SK-N-SH (cell line): ENCODE measurements at places on chromosomes 12 and 14. TPM values are rescaled to one million over a fixed set of nuclear protein-coding genes. Genes with fewer than 3 reads are reported as not detected.
A peak's percentile ranks its signal among the peaks of the same experiment; 100 is the strongest.

The SLC22A17 gene
- 20.6 and 27.2 TPM in 2 replicates for polyA plus RNA-seq

The SLC41A2 gene
- polyA plus RNA-seq = 1.7 and 3.1 TPM in 2 replicates

- no peaks in the 10 kb centered on the region for H3K27me3 ChIP-seq
- no peak for DNase-seq
- H3K4me3 ChIP-seq = no peak overlapping the region
- no peaks in the 10 kb centered on the region for H3K4me1 ChIP-seq
- H3K36me3 ChIP-seq = no peaks in the 10 kb centered on the region
- H3K27ac ChIP-seq = no peak overlapping the region
Observed at GRCh38 chr12:72748971-72749370, 476.8 kb downstream of the TRHDE start.

- no peaks in the 10 kb centered on the region; the same call in 1 of the 2 replicates for H3K4me1 ChIP-seq
- H3K36me3 ChIP-seq = no peaks in the 10 kb centered on the region
- H3K27ac ChIP-seq = peak overlapping the region; percentile 33; the same call in 1 of the 2 replicates
- H3K4me3 ChIP-seq = no peak overlapping the region
- no peak for DNase-seq
Observed at GRCh38 chr12:14931359-14931758, 7.0 kb downstream of the ERP27 start.

GRCh38 chr14:99192028-99192621 is 79.9 kb downstream of the BCL11B start:
- no peaks in the 10 kb centered on the region for H3K4me1 ChIP-seq
- no peak overlapping the region for H3K4me3 ChIP-seq
- H3K27ac ChIP-seq = no peak overlapping the region
- H3K36me3 ChIP-seq = no peaks in the 10 kb centered on the region

The GDF3 gene
- polyA plus RNA-seq = not detected in 2 replicates

The GLRX5 gene
- polyA plus RNA-seq = 29.1 and 31.4 TPM in 2 replicates

The DIO3 gene
- 0.03 TPM in 1 of 2 replicates, not detected in the other for polyA plus RNA-seq

DNA sequence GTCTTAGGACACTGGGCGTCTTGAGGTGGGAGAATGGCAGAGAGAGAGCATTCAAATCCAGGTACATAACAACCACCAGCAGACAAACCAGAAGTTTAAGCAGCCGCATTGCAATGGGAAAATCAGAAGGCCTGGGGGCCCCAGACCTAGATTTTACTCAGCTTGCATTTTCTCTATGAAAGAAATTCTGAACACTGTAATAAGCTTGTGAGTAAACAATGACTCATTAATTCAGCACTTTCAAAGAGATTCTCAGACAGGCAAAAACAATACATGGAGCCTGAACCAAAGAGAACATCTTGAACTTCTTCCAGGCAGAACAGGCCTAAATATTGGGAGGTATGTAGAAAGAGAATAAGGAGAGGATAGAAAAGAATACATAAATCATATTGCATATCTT is 69.8 kb upstream of the IFNG-AS1 start:
- H3K27ac ChIP-seq = no peak overlapping the region
- H3K4me3 ChIP-seq = no peak overlapping the region
- H3K4me1 ChIP-seq = no peaks in the 10 kb centered on the region
- no peak for DNase-seq
- no peaks in the 10 kb centered on the region for H3K36me3 ChIP-seq
- H3K27me3 ChIP-seq = no peaks in the 10 kb centered on the region

DNA sequence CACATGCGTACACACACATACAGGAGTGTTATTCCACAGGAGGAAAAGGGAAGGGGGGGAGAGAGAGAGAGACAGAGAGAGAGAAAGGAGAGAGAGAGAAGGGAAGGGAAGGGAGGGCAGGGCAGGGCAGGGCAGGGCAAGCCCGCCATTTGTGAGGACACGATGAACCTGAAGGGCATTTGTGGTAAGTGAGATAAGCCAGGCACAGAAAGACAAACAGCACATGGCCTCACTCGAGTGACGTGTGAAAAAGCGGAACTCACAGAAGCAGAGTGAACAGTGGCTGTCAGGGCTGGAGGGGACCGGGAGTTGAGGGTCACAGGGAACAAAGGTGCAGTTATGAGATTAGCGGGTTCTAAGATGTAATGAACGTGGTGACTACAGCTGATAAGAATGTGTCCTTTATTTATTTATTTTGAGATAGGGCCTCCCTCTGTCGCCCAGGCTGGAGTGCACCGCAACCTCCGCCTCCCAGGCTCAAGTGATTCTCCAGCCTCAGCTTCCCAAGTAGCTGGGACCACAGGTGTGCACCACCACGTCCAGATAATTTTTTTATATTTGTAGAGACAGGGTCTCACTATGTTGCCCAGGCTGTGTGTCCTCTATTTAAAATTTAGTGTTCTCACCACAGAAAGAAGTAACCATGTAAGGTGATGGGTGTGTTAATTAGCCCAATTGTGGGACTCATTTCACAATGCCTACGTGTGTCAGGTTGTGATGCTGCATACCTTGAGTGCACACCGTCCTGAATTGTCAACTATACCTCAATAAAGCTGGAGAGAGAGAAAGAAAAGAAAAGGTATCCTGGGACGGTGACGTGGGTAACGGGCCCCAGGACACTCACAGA is 18.7 kb upstream of the FBRSL1 start:
- H3K4me1 ChIP-seq = peaks cover 7% of the 10 kb centered on the region; the same call in 1 of the 2 replicates
- no peaks in the 10 kb centered on the region for H3K27me3 ChIP-seq
- no peak overlapping the region for H3K4me3 ChIP-seq
- no peak overlapping the region for H3K27ac ChIP-seq
- no peaks in the 10 kb centered on the region for H3K36me3 ChIP-seq

The AKAP5 gene
- 0.28 and 0.36 TPM in 2 replicates for polyA plus RNA-seq

DNA sequence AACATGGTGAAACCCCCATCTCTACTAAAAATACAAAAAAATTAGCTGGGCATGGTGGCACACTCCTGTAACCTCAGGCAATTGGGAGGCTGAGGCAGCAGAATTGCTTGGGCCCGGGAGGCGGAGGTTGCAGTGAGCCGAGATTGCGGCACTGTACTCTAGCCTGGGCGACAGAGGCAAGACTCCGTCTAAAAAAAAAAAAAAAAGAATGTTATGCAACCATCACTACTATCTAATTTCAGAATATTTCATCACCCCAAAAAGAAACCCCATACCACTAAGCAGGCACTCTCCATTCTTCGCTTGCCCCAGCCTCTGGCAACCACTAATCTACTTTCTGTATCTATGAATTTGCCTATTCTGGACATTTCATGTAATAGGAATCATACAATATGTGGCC is 68.8 kb upstream of the AMN start:
- DNase-seq = no peak
- peaks cover 8% of the 10 kb centered on the region for H3K36me3 ChIP-seq
- no peaks in the 10 kb centered on the region for H3K27me3 ChIP-seq
- no peak overlapping the region for H3K27ac ChIP-seq
- no peak overlapping the region for H3K4me3 ChIP-seq
- peaks cover 6% of the 10 kb centered on the region; the same call in 1 of the 2 replicates for H3K4me1 ChIP-seq

The GPN3 gene
- 21.6 and 22.5 TPM in 2 replicates for polyA plus RNA-seq

DNA sequence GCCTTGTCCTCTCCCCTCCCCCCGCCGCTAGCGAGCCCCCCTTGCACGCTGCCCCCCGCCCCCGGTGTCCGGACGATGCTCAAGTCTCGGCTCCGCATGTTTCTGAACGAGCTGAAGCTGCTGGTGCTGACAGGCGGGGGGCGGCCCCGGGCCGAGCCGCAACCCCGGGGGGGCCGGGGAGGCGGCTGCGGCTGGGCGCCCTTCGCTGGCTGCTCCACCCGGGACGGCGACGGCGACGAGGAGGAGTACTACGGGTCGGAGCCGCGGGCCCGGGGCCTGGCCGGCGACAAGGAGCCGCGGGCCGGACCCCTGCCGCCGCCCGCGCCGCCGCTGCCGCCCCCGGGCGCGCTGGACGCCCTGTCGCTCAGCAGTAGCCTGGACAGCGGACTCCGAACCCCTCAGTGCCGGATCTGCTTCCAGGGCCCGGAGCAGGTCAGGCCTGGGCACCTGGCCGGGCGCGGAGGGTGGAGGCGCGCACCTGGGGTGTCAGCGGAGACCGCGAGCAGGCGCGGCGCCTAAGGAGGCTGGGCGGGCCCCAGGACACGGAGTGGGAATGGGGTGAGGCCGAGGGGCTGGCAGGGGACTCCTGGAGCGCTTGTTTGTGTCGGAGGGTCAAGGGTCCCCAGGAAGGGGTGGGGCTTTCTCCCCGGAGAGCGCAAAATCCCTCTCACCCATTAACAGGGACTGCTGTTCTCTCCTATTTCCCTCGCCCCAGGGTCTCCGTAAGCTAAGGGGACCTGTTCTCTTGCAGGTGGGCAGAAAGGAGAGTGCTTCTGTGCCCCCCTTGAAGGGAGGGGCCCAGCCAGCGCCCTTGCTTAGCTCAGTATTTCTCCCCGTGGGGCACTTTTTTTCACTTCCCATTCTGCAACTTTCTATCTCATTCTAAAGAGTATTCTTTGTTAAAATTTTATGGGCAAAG is 810 bp downstream of the MARCHF9 start:
- peak overlapping the region; percentile 50; the same call in 1 of the 2 replicates for H3K27ac ChIP-seq
- peaks cover 21% of the 10 kb centered on the region; the same call in 1 of the 2 replicates for H3K36me3 ChIP-seq
- DNase-seq = peak; percentile 68
- H3K27me3 ChIP-seq = no peaks in the 10 kb centered on the region
- peaks cover 8% of the 10 kb centered on the region for H3K4me1 ChIP-seq
- peak overlapping the region; percentile 79 for H3K4me3 ChIP-seq

GRCh38 chr12:30104971-30105370 is 321.2 kb upstream of the TMTC1 start:
- no peaks in the 10 kb centered on the region for H3K27me3 ChIP-seq
- no peak overlapping the region for H3K27ac ChIP-seq
- no peak for DNase-seq
- no peaks in the 10 kb centered on the region for H3K36me3 ChIP-seq

The SLC38A4 gene
- 66.7 and 89.3 TPM in 2 replicates for polyA plus RNA-seq

- no peaks in the 10 kb centered on the region for H3K27me3 ChIP-seq
- H3K4me3 ChIP-seq = no peak overlapping the region
- DNase-seq = no peak
- H3K27ac ChIP-seq = peak overlapping the region; percentile 59
Observed at GRCh38 chr12:15769586-15769985, 19.6 kb downstream of the EPS8 start.

GRCh38 chr12:89476232-89476631 is 48.4 kb downstream of the GALNT4 start:
- no peak overlapping the region for H3K27ac ChIP-seq
- no peaks in the 10 kb centered on the region for H3K4me1 ChIP-seq
- no peaks in the 10 kb centered on the region for H3K27me3 ChIP-seq
- no peak overlapping the region for H3K4me3 ChIP-seq

DNA sequence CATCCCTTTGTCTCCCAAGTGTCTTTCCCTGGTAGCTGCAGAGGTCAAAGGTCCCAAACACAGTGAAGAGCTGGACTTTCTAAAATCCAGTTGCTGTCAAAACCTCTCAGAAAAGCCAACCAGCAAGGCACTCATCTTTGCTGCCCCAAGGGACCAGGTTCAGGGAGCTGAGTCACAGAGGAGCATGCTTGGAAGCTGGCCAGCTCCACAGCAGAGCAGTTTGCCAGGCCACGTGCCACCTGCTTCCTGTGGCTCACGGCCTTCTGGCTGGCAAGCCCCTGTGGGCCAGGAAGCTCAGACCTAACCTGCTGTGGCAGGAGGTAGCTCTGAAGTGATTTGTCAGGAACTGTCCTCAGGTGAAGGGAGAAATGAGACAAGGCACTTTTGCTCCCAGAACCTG is 3.6 kb downstream of the ISCU start:
- DNase-seq = peak; percentile 63
- no peak overlapping the region for H3K4me3 ChIP-seq
- no peaks in the 10 kb centered on the region for H3K27me3 ChIP-seq
- peak overlapping the region; percentile 46; the same call in 1 of the 2 replicates for H3K27ac ChIP-seq
- peaks cover 49% of the 10 kb centered on the region for H3K36me3 ChIP-seq
- H3K4me1 ChIP-seq = peaks cover 31% of the 10 kb centered on the region

DNA sequence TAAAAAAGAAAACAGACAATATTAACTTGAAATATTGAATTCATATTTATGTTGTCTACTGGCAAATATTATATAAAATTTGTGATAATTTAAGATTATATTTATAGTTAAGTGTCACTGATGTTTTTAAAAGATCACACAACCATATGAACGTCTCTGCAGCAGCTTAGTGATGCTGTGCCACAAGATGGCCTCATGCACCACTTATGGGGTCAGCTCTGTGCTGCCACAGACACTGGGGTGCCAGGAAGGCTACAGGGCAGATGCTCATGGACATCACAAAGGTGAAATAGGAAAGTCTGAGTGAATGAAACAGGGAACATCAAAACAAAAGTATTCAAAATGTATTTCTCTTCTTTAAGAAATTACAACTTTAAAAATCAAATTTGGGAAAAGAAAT is 13.1 kb downstream of the ATXN3 start:
- H3K27me3 ChIP-seq = no peaks in the 10 kb centered on the region
- H3K36me3 ChIP-seq = peaks cover 11% of the 10 kb centered on the region
- DNase-seq = peak; percentile 36
- no peak overlapping the region for H3K27ac ChIP-seq
- H3K4me3 ChIP-seq = no peak overlapping the region

DNA sequence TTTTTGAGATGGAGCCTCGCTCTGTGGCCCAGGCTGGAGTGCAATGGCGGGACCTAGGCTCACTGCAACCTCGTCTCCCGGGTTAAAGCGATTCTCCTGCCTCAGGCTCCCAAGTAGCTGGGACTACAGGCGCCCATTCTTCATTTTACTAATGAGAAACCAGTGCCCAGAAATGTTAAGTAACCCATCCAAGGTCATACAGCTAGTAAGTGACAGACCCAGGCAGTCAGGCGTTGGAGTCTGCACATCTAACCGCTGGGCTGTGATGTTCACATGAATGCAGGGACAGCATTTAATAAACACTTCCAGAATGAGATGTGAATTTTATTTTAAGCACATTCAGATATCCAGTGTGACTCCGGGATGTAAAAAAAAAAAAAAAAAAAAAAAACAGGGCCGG is 1.3 kb upstream of the TRIP11 start:
- no peak for DNase-seq
- peaks cover 5% of the 10 kb centered on the region for H3K36me3 ChIP-seq
- H3K27ac ChIP-seq = peak overlapping the region; percentile 96
- H3K4me1 ChIP-seq = peaks cover 7% of the 10 kb centered on the region; the same call in 1 of the 2 replicates
- peak overlapping the region; percentile 83 for H3K4me3 ChIP-seq
- no peaks in the 10 kb centered on the region for H3K27me3 ChIP-seq

DNA sequence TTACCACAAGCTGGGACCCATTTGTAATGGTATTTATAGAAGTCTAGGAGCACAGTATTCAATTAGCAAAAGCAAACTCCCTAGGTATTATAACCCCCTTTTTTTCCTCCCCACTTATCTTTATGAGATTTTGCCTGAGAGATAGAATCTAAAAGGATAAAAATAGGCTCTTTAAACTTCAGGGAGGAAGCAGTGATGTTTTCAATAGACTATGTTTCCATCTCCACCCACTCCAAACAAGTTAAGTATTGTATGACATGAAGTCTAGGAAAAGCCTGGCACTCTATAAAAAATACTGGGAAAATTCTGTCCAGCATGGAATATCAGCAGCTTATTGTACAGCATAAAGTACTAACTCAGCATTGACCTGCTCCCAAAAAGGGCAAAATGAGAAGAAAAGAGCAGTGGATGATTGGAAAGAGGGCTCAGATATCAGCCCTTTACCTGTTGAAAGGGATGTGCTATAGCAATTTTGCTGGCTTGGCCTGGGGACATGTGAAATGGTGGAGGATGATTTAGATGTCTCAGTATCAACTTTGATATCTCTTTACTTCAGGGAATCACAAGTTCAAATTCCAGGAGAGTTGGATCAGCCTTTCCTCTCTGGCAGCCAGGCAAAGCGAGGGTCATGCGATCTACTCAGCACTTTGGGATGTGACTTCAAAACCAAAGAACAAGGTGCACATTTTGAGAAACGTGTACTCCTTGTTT is 72.4 kb downstream of the IGF1 start:
- no peak overlapping the region for H3K4me3 ChIP-seq
- H3K27me3 ChIP-seq = no peaks in the 10 kb centered on the region
- no peak for DNase-seq
